Stimulated activated CD4-positive, alpha-beta T cell treated with anti-CD3 and anti-CD28 coated beads, Interleukin-15, amount 100 ng/mL, for 1 hour (primary cell): ENCODE measurements at places on chromosomes 2 and 18.

GRCh38 chr2:64338108-64338507 lies 115.9 kb upstream of the LGALSL start:
- DNase-seq = no peak

- no peak for DNase-seq
These were observed 55.9 kb upstream of the ATL2 start for GRCh38 chr2:38432820-38433606.

- DNase-seq = no peak
These were observed 80.8 kb downstream of the DYSF start for GRCh38 chr2:71534201-71534600.

DNA sequence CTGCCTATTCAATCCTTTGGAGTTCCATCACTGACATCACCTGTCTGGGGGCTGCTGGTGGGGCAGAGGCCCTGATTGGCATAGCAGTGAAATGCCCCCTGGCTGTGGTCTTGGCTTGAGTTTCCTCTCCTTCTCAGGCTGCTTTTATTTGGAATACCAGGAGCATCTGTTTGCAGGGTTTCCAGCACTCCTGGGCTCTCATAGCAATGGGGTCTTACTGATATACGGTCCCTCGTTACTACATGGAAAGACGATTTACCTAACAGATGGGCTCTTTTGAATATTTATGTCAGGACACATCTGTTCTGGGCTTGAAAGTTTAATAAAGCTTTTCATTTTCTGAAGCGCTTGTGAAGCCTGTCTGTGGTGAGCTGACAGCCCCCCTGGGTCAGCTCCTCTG lies 230.3 kb downstream of the SLC4A3 start:
- no peak for DNase-seq

DNA sequence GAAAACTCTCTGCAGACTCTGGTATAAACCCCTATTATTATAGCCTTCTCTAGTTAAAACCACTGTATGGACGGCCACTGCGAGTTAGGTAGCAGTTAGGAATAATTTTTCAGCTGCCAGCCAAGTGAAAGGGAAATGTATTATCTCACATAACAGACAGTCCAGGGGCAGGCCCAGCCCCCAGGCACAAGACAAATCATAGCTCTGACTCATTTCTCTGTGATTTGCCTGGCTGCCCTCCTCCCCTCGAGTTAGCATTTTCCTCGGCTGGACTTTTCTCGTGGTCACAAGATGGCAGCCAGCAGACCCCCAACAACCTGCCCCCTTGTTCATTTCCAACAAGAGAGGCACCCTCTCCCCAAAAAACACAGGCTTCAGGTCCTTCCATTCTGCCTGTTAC lies 10.5 kb downstream of the VIT start:
- no peak for DNase-seq

GRCh38 chr2:236548179-236548921 lies 21.3 kb upstream of the ACKR3 start:
- DNase-seq = no peak

DNA sequence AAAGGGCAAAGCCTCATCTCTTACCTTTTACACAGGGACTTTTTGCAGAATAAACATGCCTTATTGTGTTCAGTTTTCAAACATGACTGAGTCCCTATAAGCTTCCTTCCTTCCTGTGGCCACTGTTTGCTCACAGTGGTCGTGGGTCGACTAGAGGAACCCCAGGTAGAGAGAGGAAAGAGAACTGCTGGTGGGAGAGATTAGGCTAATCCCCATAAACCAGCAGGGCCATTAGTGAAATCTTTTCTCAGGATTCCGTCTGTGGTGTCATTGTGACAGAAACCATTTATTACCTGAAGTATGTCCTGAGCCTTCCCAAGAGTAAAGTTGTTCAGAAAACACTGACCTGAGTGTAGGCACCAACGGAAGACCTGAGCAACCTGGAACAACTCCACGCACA lies 21.3 kb upstream of the BOD1L2 start:
- DNase-seq = no peak

- DNase-seq = no peak
These were observed 351.9 kb upstream of the ID2 start for GRCh38 chr2:8329660-8330622.

- DNase-seq = no peak
These were observed 25.1 kb upstream of the CREB1 start for GRCh38 chr2:207504513-207505170.

DNA sequence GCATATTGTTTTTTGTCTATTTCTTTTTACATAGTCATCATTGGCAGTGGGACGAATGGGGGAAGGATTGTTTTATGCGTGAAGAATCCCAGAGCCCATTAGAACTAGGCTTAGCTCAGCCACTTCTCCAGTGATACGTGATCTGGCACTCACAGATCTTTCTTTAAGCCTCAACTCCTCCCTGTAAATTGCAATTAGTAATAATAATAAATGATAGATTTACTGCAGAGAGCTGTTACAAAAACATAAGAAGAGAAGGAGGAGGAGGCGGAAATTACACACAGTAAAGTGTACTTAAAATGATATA lies 629.3 kb downstream of the NRXN1 start:
- no peak for DNase-seq

GRCh38 chr2:201820383-201821007 lies 14.2 kb downstream of the CDK15 start:
- DNase-seq = no peak

- DNase-seq = peak; percentile 3
These were observed 42.0 kb downstream of the MCFD2 start for GRCh38 chr2:46873604-46874068.

- no peak for DNase-seq
These were observed 43.1 kb downstream of the BOD1L2 start for GRCh38 chr18:57190026-57190425.

GRCh38 chr2:28356095-28356911 lies 36.4 kb upstream of the FOSL2 start:
- DNase-seq = no peak
